Right ventricle myocardium superior (tissue), 1 donor: ENCODE measurements at places on chromosomes 1 and 21. TPM values are rescaled to one million over a fixed set of nuclear protein-coding genes. Genes with fewer than 3 reads are reported as not detected.

The NLRP3 gene
- total RNA-seq: 0.56 TPM

The RAD54L gene
- 0.48 TPM for total RNA-seq

DNA sequence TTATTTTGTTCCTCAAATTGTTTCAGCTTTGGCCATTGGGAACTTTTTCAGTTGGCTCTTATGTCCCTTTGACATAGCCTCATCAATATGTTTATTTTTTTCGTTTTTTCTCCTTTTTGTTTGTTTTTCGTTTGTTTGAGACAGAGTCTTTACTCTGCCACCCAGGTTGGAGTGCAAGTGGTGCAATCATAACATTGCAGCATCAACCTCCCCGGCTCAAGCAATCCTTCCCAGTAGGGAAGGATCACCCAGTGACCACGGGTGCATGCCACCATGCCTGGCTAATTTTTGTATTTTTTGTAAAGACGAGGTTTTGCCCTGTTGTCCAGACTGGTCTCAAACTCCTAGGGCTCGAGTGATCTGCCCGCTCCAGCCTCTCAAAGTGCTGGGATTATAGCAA lies 8.1 kb downstream of the POLR3GL start:
- DNase-seq: no peak

GRCh38 chr1:15153842-15154479 lies 414 bp downstream of the TMEM51 start:
- peak; percentile 76 for DNase-seq

- no peak for DNase-seq
Measured at GRCh38 chr21:20661246-20661645, 337.0 kb upstream of the NCAM2 start.
